ENCODE measurements at places on chromosomes 2 and 18.

DNA sequence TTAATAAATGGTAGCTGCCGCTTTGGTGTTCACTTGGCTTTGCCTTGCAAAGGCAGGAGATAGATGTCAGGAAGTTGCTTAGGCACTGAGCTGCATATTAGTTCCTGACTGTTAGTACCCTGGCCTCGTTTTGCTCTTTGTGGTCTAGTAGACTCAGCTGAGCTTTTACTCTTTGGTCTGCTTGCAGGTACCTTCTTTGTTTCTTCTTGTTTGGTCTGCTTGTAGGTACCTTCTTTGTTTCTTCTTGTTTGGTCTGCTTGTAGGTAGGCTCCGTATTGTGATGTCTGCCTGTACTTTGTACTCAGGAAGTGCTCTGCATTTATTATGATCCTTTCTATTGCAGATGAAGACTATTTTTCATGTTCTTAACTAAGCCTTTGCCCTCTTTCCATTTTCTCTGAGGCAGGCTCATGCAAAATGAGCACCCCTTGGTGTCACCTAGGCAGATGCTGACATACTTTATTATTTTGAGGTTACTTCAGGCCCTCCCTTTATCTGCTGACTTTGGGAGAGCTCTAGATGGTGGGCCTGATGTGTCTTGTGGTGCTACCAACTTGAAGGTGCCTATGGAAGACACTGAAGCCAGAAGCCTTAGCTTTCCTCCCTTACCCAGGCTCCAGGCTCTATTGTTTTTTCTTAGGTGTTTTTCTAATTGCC is 6.0 kb downstream of the RPIA start:
- no peak for DNase-seq

DNA sequence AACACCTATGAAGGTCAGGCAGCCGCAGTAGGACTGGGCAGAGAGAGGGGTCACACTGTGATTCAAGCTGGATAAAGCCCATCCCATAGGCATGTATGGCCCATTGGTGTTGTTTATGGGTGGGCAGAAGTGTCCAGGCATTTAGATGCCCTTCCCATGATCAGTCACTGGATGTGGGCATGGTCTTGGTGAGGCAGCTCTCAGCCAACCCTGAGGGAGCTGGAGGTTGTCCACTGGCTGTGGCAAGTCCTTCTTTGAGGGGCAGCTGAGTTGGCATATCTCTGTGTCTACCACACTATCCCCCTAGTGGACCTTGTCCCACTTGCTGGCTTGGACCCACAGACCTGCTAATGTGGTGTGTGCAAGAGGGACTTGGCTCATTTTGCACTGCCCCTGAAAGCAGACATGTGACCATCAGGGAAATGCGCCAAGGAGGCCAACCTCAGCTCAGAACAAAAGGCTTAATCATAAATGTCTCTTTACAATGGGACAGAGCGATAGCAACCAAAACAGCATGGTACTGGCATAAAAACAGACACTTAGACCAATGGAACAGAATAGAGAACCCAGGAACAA is 82.0 kb downstream of the TMEM17 start:
- peak; percentile 86 for DNase-seq

DNA sequence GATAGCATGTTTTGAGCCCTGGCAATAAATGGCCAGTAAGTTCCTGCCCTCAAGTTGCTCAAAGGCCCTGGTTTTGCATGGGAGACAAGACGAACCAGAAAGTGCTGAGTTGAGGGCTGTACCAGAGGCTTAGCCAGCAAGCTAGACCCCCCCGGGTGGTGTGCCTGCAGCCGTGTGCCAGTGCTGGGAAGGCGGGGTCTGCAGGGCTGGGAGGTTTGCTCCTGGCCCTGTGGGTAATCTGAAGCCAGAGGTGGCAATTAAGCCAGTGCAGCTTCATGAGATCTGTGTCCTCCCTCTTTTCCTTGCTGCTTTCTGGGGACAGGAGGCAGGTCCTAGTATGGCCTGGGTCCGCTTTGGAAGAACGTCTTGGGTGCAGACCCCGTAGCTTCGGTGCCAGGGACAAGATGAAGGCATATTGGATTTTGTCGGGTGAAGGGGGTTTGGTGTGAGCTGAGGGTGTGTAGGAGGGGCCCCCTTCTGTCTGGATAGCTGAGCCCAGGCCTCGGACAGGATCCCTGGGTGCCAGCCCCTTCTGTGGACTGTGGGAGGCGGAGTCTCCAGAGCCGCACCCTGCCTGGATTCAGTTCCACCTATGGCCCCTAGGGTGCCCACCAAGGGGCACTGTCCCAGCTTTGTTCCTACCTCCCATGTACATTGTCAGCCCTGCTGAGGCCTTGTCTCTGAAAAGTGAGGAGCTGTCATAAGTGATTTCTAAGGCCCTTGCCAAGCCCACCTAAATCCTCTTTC is 15.6 kb downstream of the ATOH8 start:
- DNase-seq: no peak

- no peak for DNase-seq
Observed at GRCh38 chr18:46196627-46197243, 92.5 kb downstream of the HAUS1 start.

- no peak for DNase-seq
Observed at GRCh38 chr2:179636995-179637394, 224.4 kb downstream of the ZNF385B start.
